ENCODE measurements at places on chromosomes 2 and 18.

DNA sequence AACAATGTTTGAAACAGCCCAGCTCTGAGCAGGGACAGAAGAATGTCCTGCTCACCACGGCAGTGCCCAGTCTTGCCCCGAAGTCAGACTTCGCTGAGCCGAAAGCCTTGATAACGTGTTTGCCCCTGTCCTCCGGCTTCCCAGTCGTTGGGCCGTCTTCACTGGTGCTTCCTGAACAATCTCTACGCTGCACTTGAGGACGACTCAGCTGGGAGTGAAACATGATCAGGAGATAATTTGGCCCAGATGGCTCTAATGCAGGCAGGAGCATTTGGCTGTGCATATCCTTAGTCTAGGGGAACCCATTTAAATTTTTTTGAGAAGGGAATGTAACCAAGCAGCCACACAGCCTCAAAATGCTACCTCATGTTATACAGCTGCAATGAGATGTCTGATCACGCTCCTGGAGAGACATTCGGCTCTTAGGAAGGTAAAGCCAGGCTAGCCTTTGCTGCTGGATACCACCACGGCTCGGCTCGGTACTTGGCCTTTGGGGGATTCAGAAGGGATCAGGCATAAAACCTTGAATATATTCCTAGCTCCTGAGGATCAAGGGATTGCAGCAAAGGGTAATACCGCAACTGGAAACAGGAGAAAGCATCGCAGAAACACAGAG, 43.6 kb downstream of the FECH start:
- no peak for DNase-seq

- DNase-seq = no peak
Measured at GRCh38 chr2:214899751-214900150, 90.3 kb upstream of the BARD1 start.

- DNase-seq = no peak
Measured at GRCh38 chr2:215280326-215280725, 31.5 kb upstream of the ATIC start.

DNA sequence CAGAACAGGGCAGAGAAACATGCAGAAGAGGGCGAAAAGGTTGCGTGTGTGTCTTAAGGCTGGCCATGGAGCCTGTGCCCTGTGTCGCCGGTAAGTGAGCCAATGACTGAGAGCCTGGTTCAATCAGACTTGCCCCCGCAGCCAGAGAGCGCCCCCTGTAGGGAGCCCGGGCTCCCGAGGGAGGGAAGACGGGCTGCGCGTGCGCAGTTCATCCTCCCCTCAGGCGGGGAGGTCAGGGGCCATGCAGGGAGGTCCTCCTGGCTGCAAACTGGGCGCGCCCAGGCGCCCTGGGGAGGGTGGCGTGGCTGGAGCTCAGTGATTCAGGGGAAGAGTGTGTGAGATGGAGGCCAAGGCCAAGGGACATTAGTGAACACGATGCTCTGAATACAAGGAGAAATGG, 276.6 kb downstream of the PHLPP1 start:
- DNase-seq = no peak

- DNase-seq = no peak
Measured at GRCh38 chr2:201735486-201735885, 37.0 kb upstream of the MPP4 start.

GRCh38 chr2:234873828-234874173, 78.0 kb upstream of the SH3BP4 start:
- DNase-seq = no peak

DNA sequence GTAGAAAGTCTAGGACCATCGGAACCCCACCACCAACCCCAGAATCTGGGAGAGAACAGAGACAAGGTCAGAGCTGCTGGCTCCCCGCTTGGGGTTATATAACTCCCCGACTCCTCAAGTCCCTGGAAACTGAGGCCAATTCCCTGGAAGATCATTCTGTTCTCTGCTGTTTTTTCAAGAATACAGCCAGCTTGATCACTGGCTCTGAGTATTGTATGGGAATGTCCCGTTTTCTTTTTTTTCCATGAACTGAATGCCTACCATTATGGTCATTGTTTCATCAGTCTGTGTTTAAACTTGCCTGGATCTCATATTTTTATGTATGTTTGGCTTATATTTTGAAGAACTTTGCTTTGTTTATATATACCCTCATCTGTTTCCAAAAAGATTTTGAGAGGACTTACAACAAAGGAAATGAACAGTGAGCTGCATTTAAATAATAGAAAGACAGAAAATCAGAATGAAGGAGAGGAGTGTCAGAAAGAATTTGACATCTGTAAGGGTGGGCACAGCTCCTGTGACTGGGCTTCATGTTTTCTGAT, 90.0 kb upstream of the ALPP start:
- DNase-seq = no peak

GRCh38 chr18:48609820-48610815, 71.3 kb downstream of the CTIF start:
- no peak for DNase-seq

GRCh38 chr2:152627351-152627957, 89.8 kb downstream of the PRPF40A start:
- DNase-seq = no peak

DNA sequence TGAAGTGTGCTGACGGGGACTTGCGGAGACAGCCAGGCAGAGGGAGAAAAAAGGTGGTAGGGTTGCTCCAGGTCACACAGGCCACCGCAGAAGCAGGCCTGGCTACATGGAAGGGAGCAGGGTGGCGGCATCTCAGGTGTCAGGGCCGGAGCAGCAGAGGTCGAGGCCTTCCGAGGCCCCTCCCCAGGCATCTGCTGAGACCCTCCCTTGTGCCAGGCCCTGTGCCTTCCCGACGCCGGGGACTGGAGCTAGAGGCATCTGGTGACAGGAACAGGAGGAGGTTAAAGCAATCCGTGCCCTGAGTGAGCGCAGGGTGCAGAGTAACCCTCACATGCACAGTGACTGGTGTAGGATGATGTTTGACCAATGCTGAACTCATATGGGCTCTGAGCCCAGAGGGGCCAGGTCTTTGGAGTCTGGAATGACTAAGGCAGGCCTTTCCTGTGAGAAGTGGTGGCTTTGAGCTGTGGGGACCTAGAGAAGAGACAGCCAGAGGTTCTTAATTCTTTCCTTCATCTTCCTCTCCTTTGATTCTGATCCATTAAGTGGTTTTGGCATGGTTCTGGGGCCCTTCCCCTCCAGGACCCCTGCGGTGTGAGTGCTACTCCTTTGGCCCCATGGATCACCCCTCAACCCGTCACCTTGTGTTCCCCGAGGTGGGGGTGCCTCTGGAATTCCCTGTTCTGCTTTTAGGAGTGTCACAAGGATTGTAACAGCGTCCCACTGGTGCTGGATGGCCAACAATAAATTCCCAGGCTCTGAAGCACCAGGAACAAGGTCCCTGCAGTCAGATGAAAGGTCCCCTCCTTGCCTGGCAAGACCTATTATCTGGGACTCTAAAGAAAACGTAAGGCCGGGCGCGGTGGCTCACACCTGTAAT, 72.1 kb downstream of the KLHL29 start:
- no peak for DNase-seq

DNA sequence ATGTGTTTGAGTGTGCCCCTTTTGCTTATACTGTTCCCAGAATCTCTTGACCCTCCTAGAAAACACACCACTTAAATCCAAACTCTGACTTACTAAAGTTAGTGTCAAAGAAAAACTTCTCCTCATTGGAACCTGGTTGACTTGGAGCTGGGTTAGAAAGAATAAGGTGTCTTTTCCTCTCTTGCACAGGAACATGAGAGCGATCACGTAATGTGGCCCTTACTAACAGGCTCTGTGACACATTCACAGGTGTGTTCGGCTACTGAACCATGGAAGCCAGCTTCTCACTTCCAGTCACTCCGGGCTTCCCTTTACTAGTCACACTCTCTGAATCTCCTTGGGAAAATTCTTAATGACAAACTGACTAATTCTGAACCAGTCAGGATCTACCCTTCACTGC, 5.4 kb upstream of the POU3F3 start:
- no peak for DNase-seq

GRCh38 chr2:21163213-21163612, 39.4 kb downstream of the TDRD15 start:
- DNase-seq = no peak

DNA sequence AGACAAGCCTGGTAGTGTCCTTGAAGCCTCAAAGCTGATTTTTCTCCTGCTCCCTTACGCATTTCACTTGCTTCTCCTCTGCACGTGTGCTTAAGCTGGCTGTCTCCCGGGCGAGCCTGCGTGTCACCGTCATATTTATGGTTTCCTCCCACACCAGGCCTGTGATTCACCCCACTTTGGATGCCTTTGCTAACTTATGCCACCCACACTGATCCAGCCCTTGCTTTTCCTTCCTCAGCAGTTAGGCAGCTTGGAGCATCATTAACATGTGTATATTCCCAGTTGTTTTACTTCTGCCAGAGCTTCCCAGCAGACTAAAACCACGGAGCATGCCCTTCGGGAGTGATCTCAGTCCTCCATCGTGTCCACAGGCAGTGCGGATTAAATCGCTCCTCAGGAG, 2.2 kb downstream of the ST3GAL5 start:
- DNase-seq = peak; percentile 69

GRCh38 chr2:133977405-133977804, 276.5 kb upstream of the MGAT5 start:
- no peak for DNase-seq

DNA sequence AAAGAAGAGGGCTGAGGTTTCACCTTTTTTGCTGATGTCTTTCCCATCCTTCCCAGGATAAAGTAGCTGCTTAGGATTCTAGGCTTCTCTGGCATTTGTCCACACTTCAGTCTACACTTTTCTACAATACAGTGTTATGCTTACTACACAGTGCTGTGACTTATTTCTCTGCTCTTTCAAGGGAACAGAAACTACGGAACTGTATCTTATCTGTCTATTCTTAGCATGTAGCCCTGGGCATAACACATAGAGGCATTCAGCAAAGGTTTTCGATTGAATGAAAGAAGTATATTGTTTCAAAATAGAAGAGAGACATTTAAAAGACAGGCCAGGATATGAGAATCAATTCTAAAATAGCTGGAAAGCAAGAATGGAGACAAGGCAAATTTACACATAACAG, 110.9 kb downstream of the ARHGEF33 start:
- no peak for DNase-seq

DNA sequence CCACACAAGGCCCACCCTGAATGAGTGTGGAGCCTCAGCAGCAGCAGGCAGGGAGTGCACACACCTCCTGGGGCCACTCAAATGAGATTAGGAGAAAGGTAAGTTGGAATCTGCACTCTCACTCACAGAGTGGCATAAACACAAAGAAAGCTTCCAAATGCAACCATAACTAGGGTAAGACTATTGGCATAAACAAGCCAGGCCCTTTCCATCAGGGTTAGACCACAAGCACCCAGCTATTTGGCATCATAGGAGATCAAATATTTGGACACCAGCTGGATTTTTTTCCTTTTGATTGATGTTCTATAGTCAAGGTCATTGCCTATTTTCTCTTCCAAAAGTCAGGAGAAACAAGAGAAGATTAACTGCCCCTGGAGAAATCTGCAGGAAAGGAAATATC, 471.5 kb downstream of the TXNL1 start:
- DNase-seq = no peak

- DNase-seq = no peak
Measured at GRCh38 chr2:98448441-98449145, 3.9 kb downstream of the INPP4A start.

- peak; percentile 19 for DNase-seq
Measured at GRCh38 chr2:179263446-179264367, 925 bp downstream of the SESTD1 start.

DNA sequence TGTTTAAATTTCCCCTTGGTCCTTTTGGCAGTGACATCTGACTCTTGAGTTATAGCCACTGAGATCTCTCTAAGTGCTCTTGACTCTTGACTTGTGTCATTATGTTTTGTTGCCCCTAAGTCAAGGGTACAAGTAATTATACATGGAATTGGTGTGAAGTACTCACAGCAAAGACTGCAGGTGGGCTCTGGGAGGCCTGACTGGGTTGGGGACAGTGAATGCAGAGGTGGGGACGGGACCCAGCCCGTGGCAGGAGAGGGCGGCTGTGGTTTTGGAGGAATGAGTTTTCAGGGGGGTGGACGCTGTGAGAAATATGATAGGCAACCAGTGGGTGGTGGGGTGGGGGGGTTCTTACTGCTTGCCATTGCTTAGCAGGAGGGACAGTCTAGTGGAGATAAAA, 97.8 kb downstream of the NCK2 start:
- DNase-seq = no peak

DNA sequence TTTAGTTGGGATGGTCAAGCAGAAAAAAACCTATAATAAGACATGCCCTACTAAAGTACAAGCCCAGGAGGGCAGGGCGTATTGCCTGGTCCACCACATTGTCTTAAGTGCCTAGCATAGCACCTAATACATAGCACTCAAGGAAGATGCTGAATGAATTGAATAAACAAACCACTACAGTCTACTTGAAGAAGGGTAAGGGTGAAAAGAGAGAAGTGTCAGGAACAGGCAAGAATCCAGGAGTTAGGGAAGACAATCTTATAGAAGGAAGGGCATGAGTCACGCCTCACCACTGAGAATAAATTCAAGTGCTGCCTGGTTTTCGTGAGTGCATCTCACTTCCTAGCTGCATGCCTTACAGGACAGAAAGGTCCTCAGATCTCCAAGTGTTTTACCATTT, 13.9 kb downstream of the SLC19A3 start:
- no peak for DNase-seq

DNA sequence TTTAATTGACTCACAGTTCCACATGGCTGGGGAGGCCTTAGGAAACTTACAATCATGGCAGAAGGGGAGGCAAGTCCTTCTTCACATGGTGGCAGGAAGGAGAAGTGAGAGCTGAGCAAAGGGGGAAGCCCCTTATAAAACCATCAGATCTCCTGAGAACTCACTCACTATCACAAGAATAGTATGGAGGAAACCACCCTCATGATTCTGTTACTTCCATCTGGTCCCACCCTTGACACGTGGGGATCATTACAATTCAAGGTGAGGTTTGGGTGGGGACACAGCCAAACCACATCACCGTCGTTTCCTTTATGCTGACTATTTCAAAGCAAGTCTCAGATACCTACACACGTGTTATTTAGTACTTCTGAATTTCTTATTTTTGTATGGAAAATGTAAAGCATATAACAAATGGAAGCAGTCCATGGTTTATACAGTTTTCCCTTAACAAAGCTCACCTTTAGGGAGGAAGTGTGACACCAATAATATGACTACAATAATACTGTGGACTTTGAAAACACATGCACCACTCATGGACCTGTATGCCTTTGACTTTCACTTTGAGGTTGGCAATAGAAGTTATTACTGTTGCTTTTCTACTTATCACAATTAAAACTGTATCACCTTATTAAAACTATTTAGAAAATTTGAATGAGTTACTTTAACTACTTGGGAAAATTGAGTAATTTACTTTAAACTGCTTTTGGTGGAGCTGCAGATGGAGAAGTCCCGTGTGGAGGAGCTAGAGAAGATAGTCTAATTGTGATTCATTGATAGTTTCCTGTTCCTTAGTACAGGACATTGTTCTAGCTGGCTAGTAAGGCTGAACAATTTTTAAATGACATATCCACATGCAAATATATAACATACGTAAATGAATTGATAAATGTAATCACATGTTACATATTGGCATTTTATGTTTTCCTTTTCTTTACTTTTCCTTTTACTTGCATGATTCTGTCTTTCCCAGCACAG, 37.3 kb downstream of the MTCL1 start:
- no peak for DNase-seq

GRCh38 chr18:34493099-34493544, 217.0 kb upstream of the DTNA start:
- DNase-seq = no peak

Measured in activated CD4-positive, alpha-beta T cell treated with anti-CD3 and anti-CD28 coated beads for 4 hours (primary cell).